ENCODE measurements at places on chromosomes 7 and 10. TPM values are rescaled to one million over a fixed set of nuclear protein-coding genes. Genes with fewer than 3 reads are reported as not detected.

Gene REEP3
- polyA plus RNA-seq = 7.2 TPM

Gene SFTPA2
- not detected for polyA plus RNA-seq

Gene TBL2
- polyA plus RNA-seq = 38.6 TPM

Gene MBL2
- not detected for polyA plus RNA-seq

Gene CRTAC1
- polyA plus RNA-seq = 1.1 TPM

Gene ACSM6
- polyA plus RNA-seq = not detected

Gene AQP1
- 3.2 TPM for polyA plus RNA-seq

Gene DNAJC12
- 22.3 TPM for polyA plus RNA-seq

Gene LIPF
- not detected for polyA plus RNA-seq

Gene KLLN
- 0.77 TPM for polyA plus RNA-seq

Gene ATOH7
- 3.0 TPM for polyA plus RNA-seq

Gene CCDC172
- polyA plus RNA-seq = not detected

Gene CAV2
- 1.1 TPM for polyA plus RNA-seq

Gene DNAH11
- polyA plus RNA-seq = 2.1 TPM

Gene TMEM236
- 0.10 TPM for polyA plus RNA-seq

Gene SPACDR
- not detected for polyA plus RNA-seq
